ENCODE measurements at places on chromosomes 13 and 19.

DNA sequence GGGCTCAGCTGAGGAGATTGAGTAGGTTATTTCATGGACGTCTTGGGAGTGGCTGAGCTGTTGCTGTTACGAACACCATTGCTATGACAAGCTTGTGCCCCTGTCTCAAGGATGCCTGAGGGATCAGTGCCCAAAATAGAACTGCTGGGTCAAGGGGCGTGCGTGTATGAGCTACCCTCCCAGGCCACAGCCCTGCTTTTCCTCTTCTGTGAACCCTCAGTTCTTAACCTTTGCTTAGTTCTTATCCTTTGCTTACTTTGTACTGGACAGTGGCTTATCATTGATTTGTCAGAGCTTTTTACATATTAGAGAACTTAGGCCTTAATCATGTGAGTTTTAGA lies 9.0 kb downstream of the ARHGAP45 start:
- no peak for DNase-seq

GRCh38 chr13:109874484-109875454 lies 88.4 kb upstream of the IRS2 start:
- no peak for DNase-seq

GRCh38 chr13:42028113-42028799 lies 20.2 kb upstream of the DGKH start:
- no peak for DNase-seq

- peak; percentile 4 for DNase-seq
Observed at GRCh38 chr19:51016798-51017683, 2.5 kb downstream of the KLK10 start.

- no peak for DNase-seq
Observed at GRCh38 chr13:114129649-114130062, 2.8 kb downstream of the RASA3 start.

DNA sequence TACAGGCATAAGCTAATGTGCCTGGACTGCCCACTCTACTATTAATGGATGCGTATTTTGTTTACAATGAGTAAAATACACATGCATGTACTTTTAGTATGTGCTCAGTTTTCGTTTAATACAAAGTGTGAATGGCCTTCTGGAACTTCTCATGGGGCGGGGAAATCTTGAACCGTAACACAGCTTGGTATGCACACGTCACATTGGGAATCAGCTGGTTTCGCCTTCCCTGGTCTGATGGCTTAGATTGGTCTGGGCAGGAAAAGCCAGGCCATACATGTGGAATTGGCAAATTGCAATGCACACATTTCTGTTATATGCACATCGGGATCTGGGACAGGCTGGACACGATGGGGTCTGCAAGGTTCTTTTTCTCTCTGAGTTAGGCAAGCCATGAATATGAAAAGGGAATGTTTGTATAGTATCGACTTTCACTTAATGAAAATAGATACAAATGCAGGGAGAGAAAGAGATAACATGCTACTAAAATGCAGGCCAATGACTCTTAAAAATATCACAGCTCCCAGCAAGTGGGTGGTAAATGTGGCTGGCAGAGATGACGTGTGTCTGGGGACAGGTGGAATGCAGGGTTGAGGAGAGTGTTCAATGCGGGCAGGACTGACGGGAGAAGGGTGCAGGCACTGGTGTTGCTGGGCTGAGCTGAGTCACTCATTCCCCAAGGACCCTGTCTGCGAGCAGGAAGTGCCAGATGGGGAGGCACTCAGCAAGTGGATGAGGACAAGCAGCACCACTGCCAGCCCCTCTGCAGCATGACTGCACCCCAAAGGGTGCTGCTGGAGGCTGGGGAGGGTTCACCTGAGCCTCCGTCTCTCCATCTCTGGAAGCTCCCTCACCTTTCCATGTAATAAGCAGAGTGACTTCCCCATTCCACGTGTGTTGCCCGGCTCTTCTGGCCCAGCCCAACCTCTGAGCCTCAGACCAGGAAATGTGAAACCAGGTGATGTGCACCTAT lies 204.0 kb upstream of the GPR12 start:
- no peak for DNase-seq

DNA sequence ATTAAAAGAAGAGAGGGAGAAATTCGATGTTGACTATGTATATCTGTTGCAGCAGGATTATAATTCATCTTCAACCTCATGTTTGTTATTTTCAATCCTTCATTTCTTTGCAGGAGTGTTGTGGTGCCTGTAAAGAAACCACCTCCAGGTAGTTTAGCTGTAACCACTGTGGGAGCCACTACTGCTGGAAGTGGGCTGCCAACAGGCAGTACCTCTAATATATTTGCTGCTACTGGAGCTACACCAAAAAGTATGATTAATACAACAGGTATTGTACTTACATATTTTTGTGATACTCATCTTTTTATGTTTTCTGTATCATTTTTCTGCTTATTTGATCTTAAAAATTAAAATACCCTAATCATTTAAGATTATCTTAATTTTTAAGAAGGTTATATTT lies 266.5 kb downstream of the NBEA start:
- no peak for DNase-seq

GRCh38 chr19:44692379-44692721 lies 6.6 kb upstream of the CEACAM16 start:
- DNase-seq = no peak

DNA sequence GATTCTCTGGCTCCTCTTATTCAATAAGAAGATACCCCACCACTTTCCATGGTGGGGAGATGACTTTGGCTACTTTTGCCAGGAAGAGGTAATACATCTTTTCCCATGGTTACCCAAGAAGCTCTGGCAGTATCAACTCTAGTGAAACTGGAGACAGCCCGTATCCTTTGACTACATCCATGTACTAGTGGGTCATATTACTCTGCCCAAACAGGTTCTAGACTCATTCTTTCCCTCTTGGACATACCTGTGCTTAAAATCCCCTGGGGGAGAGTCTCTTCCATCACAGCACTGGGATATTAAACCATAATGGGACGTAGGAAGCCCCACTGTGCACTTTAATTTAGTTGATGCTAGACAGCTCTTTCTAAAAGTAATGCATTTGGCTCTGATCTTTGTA lies 144.7 kb upstream of the KLF12 start:
- no peak for DNase-seq

GRCh38 chr13:61162636-61163035 lies 253.0 kb downstream of the PCDH20 start:
- DNase-seq = no peak

GRCh38 chr13:106710266-106710665 lies 142.3 kb upstream of the ARGLU1 start:
- DNase-seq = no peak
